Hepatocyte (in vitro differentiated cells): ENCODE measurements at places on chromosomes 7 and 10. TPM values are rescaled to one million over a fixed set of nuclear protein-coding genes. Genes with fewer than 3 reads are reported as not detected.

GRCh38 chr7:72190919-72191318, 221.2 kb downstream of the CALN1 start:
- DNase-seq, result no peak

The PKD2L1 gene
- polyA plus RNA-seq, result 0.88 and 1.9 TPM in 2 replicates

The TMEM248 gene
- 86.9 and 91.5 TPM in 2 replicates for polyA plus RNA-seq

The YKT6 gene
- 69.3 and 75.7 TPM in 2 replicates for polyA plus RNA-seq

DNA sequence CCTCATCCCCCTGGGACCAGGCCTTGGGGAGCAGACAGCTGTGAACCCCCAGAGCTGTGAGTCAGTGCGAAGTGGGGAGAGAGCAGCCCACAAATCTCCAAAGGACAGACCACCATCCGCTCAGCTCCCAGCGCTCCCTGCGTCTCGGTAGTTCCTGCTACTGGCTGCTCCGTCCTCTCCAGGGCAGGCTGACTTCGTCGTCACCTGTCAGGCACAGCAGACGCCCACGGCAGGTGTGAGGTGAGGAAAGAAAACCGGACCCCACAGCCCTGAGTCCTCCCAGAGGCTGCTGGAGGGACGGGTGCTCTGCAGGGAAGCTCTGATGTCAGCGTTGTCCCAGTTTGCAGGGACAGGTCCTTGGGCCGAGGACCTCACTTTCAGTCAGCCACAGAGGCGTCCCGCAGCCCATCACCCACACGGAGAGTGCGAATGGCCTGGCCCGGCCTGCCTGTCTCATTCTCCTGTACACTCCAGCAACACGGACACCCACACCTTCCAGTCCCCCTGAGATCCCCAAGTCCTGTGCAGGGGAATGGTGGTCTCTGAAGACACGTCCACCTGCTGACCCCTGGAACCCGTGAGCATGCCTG, 95.2 kb downstream of the DNAJB6 start:
- DNase-seq, result no peak

DNA sequence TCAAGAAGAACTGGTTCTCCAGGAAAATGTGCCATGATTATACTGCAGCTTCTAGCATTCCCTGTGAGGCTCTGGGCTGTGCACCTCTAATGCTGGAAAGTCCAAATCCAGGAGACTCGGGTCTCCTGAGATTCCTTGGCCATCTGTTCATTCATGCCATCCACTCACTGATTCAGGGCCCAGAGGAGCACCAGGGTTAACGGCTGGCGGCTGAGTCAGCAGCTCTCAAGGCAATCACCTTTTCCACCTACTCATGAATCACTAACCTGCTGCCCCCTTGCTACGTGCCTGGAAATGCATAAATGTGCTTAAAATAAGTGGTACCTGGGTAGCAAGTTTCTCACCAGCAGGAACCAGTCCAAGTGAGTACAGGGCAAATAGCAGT, 132.7 kb downstream of the KCNMA1 start:
- peak; percentile 71 for DNase-seq

The PTPN12 gene
- 16.4 and 24.2 TPM in 2 replicates for polyA plus RNA-seq

DNA sequence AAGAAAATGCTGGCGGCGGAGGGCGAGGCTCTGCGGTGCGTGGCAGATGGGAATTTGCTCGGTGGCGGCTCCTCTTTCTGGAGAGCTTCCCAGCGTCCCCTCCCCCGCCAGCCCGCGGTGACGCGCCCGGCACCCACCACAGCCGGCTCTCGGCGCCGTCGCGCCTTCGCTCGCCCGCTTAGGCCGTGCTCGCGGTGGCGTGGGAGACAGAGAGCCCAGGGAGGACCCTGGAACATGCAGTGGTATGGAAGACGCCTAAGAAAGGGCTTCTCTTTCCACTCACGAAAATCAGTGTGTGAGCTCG, 576 bp upstream of the CSGALNACT2 start:
- DNase-seq, result peak; percentile 69

DNA sequence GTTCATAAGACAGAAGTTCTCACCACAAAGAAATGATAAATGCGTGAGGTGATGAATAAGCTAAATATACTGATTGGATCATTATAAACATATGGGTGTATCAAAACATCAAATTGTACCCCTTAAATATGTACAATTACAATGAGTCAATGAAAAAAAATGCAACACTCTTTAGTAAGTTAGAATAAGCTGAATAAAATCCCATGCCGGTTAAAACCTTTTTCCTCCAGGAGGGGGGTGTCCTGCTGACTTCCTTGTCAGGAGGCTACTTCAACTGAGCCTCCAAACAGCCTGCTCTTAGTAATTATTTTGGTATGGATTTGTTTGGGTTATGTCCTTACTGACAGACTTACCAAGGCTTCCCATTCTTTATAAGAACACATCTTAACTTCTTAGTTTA, 649.1 kb downstream of the INHBA start:
- DNase-seq, result no peak

DNA sequence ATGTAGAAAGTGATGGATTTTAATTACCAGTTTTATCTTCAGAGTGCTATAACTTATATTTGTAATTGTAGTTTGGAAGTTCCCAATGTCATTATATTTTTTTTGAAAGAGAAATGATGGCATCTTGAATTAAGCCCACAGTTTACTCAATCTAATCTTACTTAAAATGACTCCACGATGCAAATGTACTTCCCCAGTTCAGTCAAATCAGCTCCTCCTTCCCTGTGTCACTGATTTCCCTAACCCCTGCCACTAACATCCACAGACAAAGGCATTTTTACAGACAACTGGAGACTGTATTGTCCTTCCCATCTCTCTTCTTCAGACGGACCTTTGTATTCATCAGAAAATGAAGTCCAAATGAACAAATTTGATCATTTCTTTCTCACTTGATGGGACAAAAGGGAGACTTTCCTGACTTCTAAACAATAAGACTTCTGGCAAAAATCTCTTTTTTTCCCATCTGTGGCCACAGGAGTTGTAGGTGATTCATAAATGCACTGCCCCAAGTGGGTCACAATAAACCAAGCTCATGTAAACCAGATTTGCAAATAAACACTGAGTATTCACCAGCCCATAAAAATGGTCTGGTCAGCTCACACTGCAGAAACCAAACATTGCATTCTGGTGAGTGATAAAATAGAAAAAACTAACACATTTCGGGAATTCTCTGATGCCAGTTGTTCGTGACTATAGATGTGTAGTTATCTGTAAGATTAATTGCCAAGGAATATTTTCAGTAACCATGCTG, 162.9 kb downstream of the FANK1 start:
- DNase-seq, result no peak

GRCh38 chr10:103605359-103606096, 112.0 kb downstream of the NEURL1 start:
- DNase-seq, result no peak

GRCh38 chr10:77149706-77150105, 487.9 kb downstream of the KCNMA1 start:
- DNase-seq, result no peak

- DNase-seq, result no peak
Observed at GRCh38 chr7:16944936-16945335, 63.2 kb upstream of the AGR3 start.

- no peak for DNase-seq
Observed at GRCh38 chr7:7706556-7707172, 11.7 kb downstream of the RPA3 start.
